ENCODE measurements at places on chromosomes 6 and 20. TPM values are rescaled to one million over a fixed set of nuclear protein-coding genes. Genes with fewer than 3 reads are reported as not detected.

DNA sequence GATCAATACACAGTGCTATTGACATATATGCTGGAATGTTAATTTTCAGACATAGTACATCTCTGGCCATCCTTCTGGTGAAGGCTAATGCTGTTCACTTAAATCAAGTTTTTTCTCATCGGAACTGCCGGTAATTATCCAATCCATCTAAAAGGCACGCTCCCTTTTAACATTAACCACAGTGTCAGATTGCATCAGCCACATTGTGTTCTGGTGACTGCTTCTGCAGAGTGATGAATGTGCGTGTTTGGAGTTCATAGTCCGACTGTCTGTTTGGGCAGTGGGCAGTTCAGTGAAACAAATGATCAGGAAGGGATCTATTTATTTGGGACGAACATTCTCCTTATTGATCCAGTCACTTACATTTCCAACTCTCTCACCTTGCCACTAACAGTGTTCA lies 49.5 kb downstream of the SOBP start:
- DNase-seq: peak; percentile 56

GRCh38 chr6:128079021-128079420 lies 178.2 kb upstream of the THEMIS start:
- no peak for DNase-seq

DNA sequence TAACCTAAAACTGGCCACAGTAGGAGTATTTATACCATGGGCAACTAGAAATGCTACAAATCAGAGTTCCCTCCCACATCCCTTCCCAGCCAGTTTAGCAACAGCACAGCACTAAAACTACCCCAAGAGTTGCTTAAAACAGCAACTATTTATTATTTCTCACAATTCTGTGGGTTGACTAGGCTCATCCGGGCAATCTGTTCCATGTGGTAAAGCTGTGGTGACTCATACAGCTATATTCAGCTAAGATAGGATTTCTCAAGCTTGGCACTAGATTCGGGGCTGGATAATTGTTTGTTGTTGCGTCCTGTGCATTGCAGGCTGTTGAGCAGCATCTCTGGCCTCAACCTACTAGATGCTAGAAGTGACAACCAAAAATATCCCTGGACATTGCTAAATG lies 8.6 kb upstream of the HECA start:
- no peak for DNase-seq

GRCh38 chr20:49352751-49353150 lies 74.9 kb upstream of the ZNFX1 start:
- DNase-seq: no peak

- no peak for DNase-seq
Measured at GRCh38 chr6:85640821-85641220, 1.9 kb downstream of the SYNCRIP start.

GRCh38 chr6:156348849-156349248 lies 428.3 kb upstream of the ARID1B start:
- DNase-seq: no peak

- no peak for DNase-seq
Measured at GRCh38 chr6:5936631-5937030, 70.1 kb downstream of the NRN1 start.

GRCh38 chr6:74256781-74257180 lies 560.8 kb downstream of the CD109 start:
- DNase-seq: no peak

DNA sequence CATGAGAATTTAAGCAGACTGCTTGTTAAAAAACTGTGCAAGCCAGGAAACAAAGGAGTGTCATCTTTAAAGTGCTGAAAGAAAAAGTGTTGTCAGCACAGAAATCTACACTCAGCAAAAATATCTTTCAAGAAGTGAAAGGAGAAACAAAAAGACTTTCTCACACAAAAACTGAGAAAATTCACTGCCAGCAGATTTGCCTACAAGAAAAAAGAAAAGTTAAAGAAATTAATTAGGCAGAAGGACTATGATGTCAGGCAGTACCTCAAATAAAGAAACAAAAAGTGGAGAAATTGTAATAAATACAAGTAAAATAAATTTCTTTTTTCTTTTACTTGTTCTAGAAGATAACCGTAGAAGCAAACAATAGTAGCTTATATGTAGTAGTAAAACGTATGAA lies 171.6 kb upstream of the CEP162 start:
- no peak for DNase-seq

DNA sequence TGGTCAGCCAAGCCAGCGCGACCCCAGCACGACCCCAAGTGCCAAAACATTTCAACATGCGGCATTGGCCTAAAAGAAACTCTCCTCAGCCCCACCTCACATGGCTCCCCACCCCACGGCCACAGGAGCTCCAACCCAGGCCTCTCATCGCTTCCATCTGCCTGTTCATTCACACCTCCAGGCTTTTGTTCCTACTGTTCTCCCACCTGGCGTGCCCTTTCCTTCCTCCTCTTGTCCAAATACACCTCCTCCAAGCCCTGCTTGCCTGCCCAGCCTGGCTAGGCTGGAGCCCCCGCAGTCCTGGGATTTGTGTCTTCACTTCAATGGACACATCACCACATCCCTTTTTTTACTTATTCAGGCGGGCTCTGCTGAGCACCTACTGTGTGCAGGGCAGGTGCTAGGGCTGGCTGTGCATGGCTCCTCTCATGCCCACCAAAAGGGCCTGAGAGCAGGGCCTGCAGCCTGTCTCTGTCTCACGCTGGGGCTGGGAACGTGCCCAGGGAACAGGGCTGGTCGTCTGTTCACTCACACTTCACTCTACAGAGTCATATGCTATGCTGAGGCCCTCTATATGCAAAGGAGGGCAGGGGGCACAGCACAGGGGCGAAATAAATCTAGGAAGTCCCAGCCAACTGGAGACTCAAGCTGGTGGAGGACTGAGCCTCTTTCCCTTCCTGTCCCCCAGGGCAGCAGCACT lies 61.1 kb downstream of the GRM4 start:
- no peak for DNase-seq

DNA sequence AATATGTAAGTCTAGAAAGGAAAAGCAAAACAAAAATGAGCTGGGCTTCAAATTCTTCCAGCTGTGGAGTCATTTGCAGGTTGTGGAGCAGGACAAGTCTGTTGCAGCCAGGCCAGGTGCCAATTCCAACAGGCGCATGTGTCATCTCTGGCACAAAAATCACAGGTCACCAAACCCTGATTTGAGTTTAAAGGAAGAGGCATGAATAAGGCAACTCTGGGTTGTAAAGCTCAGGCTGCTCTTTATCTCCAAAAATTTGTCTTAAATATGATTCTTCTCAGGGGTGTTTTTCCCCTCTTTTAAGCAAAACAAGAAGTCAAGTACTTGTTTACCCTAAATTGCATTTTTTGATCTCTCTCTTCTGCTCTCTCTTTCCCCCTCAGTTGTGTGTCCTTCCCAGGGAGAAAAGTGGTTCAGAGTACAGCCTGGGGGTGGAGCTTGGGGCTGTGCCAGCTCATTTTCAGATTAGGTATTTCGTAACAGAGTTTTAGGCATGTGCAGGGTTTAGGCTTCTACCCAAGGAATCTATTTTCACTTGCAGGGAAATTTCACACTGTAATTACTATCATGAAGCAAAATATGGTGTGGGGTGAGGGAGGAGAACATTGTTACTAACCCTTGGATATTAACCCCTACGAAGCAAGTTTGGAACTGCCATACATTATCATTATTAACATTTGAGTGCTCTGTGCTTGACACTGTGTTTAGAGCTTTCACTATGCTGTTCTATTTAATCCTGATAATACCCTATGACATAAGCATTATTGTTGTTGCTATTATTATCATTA lies 8.3 kb upstream of the NCOA3 start:
- peak; percentile 59 for DNase-seq

GRCh38 chr6:127518191-127518709 lies 885 bp downstream of the MTCL3 start:
- no peak for DNase-seq

- no peak for DNase-seq
Measured at GRCh38 chr6:1598886-1599285, 10.8 kb upstream of the FOXC1 start.

GRCh38 chr6:135014353-135014832 lies 40.2 kb downstream of the HBS1L start:
- no peak for DNase-seq

- DNase-seq: no peak
Measured at GRCh38 chr6:17491416-17492142, 98.2 kb downstream of the CAP2 start.

- no peak for DNase-seq
Measured at GRCh38 chr6:34044945-34045595, 100.8 kb downstream of the GRM4 start.

DNA sequence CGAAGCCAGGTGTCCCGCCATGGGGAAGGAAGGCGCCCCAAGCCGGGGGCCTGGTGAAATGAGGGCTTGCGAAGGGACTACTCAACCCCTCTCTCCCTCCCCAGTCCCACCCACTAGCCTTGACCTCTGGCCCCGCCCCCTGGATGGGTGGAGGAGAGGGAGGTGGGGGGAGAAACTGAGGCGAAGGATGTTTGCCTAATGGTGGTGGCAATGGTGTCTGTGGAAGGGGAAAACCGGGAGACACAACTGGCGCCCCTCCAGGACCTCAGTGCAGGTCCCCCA lies at the start of gene POU5F1:
TSS of gene POU5F1 (minus strand) at position 83 of the 282 bp plus-strand sequence. CDS start at position 21, 62 bp downstream.
- DNase-seq: no peak

DNA sequence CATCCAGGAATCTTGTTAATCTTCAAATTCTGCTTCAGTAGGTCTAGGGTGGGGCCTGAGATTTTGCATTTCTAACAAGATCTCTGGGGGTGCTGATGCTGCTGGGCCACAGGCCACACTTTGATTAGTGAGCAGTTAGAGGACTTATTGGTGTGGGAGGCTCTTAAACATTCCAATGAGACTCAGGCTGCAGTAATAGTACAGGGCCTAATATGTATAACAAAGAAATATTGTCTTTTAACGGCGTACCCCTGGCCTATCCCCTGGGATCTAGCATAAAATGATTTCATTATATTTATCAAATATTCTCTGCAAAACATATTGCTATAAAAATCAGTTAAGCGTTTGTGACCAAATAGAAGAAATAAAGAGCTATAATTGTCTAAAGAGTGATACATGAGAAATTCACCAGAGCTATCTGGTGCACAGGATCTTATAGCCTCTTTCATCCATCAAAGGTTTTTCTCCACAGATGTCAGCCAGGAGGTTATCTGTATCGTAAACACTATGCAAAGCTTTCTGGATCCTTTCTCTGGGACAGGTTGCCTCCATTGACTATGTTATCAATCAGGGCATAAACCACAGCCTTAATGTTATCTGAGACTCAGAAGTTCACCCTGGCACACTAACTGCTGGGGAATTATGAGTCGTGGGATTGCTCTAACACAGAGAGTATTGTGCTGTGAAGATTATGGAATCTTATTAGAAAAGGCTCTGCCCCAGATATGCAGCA lies 488.5 kb upstream of the MAP3K7 start:
- DNase-seq: no peak

- no peak for DNase-seq
Measured at GRCh38 chr6:18496462-18496861, 109.3 kb downstream of the RNF144B start.

- no peak for DNase-seq
Measured at GRCh38 chr6:108618623-108619152, 58.0 kb downstream of the FOXO3 start.

DNA sequence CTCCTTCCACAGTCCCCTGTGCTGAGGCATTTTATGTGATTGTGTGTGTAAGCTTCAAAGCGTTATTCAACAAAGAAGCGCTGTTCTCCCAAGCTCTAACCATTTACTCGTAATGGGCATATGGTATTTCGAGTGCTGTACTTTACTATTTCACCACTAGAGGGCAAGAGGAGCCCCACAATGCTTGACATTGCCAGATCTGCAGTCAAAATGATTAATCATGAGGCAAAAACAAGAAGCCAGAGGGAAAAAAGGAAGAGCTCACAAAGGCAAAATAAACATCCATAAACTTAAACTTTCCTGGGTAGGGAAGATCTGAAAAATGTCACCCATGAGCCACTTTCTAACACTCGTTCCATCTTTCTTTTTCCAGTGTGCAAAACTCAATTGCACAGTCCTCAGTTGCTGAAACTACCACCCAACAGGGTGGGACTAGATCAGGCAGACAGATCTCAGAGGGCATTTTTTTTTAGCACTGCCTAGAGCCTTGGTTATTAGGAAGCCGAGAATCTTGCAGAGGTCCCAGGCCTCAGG lies 215.0 kb upstream of the PLCB4 start:
- peak; percentile 51 for DNase-seq

GRCh38 chr20:33859751-33860150 lies 48.6 kb downstream of the CHMP4B start:
- no peak for DNase-seq

DNA sequence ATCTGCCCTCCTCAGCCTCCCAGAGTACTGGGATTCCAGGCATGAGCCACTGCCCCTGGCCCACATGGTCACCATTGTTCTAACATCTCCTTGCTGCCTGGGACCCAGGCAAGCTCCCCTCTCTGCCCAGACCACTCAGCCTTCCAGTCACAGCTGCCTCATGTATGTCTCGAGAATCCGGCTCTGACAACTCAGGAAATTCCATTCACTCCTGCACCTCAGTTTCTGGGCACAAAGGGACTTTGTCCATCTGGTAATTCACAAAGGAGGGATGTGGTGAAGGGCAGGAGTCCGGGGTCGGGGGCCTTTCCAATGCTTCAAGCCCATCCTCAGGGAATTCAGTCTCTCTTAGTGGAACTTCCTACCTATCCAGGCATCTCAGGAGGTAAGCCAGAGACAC lies 40.7 kb downstream of the JPH2 start:
- no peak for DNase-seq

GRCh38 chr6:160036790-160037206 lies 67.9 kb downstream of the IGF2R start:
- DNase-seq: no peak

DNA sequence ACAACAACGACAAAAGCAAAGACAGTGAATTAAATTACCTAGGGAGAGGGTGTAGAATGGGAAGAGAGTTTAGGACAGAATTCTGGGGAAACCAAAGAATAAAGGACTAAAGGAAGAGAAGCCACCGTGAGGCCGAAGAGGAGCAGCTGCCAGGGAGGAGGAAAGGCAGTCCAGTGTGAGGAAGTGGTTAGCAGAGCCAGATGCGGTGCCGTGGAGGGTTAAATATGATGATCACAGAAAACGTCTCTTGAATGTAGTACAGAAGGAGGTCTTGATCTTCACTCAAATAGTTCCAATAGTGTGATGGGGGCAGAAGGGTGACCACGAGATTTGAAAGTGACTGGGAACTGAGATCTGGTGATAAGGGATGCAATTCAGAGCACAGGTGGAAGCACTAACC lies 67.7 kb downstream of the TMEM244 start:
- DNase-seq: no peak

- DNase-seq: no peak
Measured at GRCh38 chr20:33165416-33166055, 2.4 kb upstream of the BPIFA2 start.

GRCh38 chr6:90195094-90195829 lies 101.4 kb downstream of the BACH2 start:
- DNase-seq: no peak

The GGTLC1 gene
- total RNA-seq: not detected

The TMEM74B gene
- 0.54 TPM for total RNA-seq

The RAB44 gene
- 1.5 TPM for total RNA-seq

The KHDC1 gene
- 1.0 TPM for total RNA-seq

The FITM2 gene
- total RNA-seq: 10.0 TPM

The ERVFRD-1 gene
- total RNA-seq: 0.57 TPM

The CRISP3 gene
- not detected for total RNA-seq

The ANKRD66 gene
- total RNA-seq: not detected

The RAD21L1 gene
- total RNA-seq: not detected

The MCUR1 gene
- 24.1 TPM for total RNA-seq

The C6orf15 gene
- total RNA-seq: not detected

The RIMS1 gene
- 4.5 TPM for total RNA-seq

The DLGAP4 gene
- 62.4 TPM for total RNA-seq

The GHRH gene
- not detected for total RNA-seq

The MYB gene
- total RNA-seq: 1.3 TPM

The OCSTAMP gene
- total RNA-seq: not detected

The GPR63 gene
- total RNA-seq: 0.69 TPM

The PDE7B gene
- total RNA-seq: 15.4 TPM

The BTNL2 gene
- total RNA-seq: not detected

Measured in kidney (tissue), 22 donors.